ENCODE measurements at places on chromosomes 2 and 18.

GRCh38 chr2:167209784-167210183, 321.5 kb downstream of the XIRP2 start:
- no peak for DNase-seq

DNA sequence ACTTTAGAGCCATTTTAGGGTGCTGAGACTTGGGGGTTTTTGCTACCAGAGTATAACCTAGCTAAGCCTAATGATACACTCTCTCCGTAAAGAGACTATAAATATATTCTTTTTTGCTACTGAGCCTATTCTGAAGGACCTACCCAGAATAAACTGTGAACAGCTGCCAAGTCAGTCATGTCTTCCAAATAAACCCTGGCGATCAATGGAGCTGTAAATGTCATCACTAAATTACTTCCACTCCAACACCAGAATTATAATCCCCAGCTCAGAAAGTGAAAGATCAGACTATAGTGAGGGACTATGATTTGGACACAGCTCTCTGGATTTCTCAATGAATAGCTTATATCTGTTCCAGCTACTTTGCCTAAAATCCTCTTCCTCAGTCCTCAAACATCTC, 178.9 kb downstream of the METTL4 start:
- DNase-seq: no peak

DNA sequence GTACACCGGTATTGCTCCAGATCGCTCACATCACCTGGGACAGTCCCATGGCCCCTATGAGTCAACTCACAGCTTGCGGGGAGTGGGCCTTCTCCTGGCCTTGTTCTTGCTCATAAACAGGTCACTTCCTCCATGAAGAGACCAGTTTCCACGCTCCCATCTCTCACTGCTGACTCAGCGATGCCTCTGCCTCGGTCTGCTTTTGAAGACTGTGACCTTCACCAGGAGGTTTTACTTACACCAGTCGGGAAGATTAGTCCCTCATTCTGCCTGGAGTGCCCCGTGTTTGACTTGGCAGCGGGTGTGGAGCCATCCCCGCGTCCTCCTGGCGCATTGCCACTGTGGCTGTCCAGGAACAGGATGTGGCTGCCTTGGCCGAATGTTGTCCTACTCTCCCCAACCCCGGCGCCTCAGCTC, 159.8 kb downstream of the RHBDD1 start:
- peak; percentile 24 for DNase-seq

- no peak for DNase-seq
These were observed 49.2 kb downstream of the AAK1 start for GRCh38 chr2:69594341-69594740.

DNA sequence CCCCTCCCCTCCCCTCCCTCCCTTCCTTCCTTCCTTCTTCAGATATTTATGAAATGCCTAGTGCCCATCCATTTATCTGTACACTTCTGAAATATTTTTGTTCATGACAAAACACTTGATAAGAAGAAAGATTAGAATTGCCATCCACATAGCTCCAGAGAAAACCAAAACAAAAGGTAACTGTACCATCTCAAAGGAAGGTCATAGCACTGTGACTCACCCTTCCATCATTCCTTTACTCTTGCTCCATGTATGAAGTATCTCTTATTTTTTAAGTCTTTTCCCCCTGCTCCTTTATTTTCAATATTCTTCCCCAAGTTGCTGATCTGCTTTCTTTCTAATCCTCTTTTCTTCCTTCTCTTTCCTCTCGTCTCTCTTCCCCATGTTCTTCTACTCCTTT, 9.9 kb downstream of the CNTNAP5 start:
- DNase-seq: no peak

DNA sequence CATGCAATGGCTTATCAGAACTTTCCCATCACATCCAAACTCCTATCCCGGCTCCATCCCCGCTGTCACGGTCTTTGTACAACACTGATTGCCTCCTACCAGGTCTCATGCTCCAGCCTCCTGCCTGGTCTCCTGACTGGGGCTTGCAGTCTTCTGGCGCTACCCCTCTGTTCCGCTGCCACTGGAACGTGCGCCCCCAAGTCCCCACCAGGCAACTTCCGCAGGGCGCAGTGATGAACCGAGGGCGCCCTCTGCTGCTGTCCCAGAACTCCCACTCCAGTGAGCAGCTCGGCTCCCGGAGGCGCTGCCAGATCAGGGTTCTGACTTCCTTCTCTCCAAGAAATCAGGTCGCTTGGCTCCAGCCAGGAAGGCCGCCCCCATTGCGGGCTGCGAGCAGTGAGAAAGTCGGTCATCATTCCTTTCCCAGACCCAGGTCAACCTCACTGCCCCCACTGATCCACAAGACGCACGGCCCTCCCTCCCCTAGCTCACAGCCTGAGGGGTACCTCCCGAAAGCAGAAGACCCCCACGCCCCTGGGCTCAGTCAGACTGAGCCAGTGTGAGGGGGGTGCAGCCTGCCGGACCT, 43.9 kb upstream of the RAB11FIP5 start:
- DNase-seq: peak; percentile 43

DNA sequence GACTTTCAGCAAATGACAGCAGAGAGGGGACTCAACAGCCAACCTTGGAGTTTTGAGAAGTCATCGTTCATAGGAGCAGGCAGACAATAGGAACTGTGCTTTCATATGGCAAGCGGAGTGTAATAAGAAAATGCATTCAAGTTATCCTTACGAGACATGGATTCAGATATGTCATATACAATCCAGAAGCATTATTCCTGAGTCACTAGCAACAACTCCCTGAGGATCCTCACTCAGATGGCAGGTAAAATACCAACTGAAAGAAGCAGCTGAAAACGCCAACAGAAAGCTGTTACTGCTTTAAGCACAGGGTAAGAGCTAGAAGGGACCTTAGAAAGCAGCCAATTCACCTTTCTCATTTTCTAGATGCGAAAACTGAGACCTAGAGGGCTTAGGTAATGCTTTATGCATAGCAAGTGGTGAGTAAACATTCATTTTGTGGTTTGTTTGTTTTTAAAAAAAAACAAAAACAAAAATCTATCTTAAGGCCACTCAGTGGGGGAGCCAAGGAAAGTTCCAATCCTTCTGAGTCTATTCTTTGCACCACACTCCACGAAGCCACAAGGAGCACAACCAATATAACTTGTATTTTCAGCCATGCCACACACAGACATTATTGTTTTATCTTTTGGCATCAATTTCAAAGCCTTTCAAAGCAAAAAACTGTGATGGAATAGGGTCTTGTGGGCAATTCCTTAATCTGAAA, 89.1 kb upstream of the RIOK3 start:
- no peak for DNase-seq

DNA sequence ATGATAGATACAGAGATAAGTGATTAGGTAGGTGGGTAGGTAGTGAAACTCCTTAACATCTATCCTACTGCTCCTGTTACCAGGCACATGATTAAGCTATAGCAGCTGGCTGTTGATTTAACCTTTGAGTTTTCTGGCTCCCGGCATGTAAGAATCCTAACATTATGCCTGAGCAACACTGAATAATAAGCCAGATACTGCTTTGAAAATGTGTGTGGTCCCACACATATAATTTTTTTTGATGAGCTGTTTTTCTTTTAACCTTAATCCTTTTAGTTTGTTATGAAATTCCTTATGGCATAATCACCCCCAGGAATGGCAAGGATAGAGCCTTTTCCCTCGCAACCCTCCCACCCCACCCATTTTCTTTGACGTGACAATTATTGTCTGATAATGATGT, 104.2 kb upstream of the NEUROD1 start:
- no peak for DNase-seq

- DNase-seq: no peak
These were observed 69.5 kb downstream of the GPD2 start for GRCh38 chr2:156505696-156506095.

- DNase-seq: no peak
These were observed 1.2 kb upstream of the HAAO start for GRCh38 chr2:42793334-42794270.

DNA sequence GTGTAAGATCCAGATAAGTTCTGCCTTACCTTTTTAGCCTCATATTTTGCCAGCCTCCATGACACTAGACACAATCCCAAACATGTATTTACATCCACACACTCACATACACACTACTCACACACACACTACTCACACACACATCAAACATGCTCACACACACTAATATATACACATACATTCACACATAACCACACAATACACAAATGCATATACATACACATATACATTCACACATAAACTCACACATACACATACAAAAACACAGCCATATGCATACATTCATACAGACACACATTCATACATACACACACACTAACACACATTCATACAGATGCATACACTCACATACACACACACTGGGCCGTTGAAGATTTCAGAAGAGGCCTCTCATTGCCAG, 109.5 kb downstream of the MAIP1 start:
- DNase-seq: no peak

GRCh38 chr2:120874888-120875275, 139.2 kb downstream of the GLI2 start:
- DNase-seq: no peak

DNA sequence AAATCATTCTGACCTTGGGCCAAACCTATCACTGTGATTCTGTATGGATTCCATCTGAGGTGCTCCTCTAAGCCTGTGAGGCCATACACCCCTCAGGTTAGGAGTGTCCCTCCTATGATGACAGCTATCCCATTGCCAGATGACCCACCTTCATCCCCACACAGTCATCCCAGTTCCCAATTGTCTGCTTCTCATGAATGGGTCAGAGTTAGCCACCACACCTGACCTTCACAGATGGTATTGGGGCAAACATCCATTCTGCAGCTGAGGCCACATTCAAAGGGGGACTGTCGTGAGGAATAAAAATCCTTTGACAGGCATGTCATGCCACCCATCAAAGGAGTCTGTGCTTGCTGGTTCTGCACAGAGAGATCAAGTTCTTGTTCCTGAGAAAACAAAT, 155.2 kb downstream of the AGPS start:
- no peak for DNase-seq

DNA sequence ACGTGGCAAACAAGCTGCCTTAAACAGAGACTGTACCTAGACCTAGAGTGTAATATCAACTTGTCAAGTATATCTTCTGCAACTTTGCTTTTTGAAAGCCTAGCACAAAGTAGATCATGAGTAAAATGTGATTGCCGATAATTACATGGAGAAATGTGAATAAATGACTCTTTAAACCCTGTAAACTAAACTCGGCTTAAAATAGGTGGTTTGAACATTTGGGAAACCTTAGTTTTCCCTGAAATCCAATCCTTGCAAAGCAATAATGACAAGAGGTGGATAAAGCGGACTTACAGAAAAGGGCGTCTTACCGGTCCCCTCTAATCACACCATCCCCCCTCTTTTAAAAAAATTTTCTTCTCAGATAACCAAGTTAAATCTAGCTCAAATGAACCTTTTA, 549 bp upstream of the PSMD14 start:
- DNase-seq: no peak

- no peak for DNase-seq
These were observed 267.2 kb upstream of the FSIP2 start for GRCh38 chr2:185471441-185471840.

GRCh38 chr18:48853588-48853987, 97.2 kb downstream of the SMAD7 start:
- DNase-seq: no peak

- DNase-seq: no peak
These were observed 75.4 kb upstream of the CHRNA1 start for GRCh38 chr2:174839662-174840061.

DNA sequence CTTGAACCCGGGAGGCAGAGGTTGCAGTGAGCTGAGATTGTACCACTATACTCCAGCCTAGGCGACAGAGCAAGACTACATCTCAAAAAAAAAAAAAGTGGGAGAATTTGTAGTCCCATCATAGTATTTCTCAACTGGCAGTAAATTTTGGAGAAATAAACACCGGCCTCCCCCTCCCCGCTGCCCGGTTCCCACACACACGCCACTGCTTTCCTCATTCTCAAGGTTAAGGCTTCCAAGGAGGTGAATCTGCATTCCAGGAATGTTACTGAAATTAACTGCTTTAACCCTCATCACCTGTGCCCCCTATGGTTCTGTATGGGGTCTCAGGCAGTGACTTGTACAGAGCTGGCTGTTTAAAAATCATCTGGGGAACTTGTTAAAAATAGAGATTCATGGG, 49.9 kb downstream of the MRPL35 start:
- DNase-seq: no peak

- no peak for DNase-seq
These were observed 132.4 kb downstream of the MGAT5 start for GRCh38 chr2:134386310-134386709.

DNA sequence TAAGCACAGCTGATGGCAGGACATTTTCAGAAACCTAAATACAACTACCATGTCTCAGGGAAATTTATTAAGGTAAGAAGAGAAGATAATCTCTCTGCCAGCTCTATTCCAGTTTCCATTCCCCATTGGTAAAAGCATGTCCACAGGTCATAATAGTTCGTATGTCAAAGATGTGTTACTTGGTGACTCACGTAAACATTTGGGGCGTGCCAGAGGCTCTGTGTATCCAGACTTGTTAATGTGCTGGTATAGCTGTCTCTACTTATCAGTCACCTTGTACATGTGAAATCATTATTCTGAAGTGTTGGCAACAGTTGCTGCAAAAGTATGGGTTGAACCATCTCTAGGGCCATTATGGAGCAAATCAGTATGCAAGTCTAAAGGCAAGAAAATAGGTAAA, 1345.1 kb downstream of the SUCLG1 start:
- no peak for DNase-seq

GRCh38 chr2:19504400-19505198, 146.2 kb upstream of the OSR1 start:
- no peak for DNase-seq

GRCh38 chr2:203492965-203493364, 42.1 kb downstream of the RAPH1 start:
- DNase-seq: no peak

- DNase-seq: no peak
These were observed 20.4 kb upstream of the DAPL1 start for GRCh38 chr2:158774681-158775080.

DNA sequence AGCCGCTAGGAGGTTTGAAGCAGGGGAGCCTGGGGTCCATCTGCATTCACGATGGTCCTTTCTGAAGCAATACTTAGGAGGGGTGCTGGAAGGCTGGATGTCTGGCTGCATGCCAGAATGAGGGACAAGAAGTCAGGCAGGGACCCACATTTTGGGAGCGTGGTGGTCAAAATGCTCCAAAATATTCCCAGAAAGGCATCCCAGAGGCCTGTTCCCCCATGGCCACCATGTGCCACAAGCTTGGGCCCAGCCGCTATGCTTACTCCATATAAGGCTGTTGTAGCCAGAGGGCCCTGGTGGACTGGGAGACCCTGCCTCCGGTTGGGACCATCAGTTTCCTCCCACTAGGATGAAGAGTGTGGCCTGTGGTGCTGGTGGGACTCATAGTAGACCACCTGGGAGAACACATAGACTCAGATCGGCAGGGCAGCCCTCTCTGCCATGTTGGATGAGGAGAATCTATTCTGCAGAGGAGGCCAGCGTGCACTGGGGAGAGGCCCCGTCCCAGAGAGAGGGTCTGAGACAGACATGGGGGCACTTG, 3.6 kb upstream of the PROM2 start:
- DNase-seq: no peak

Data from fibroblast of the conjunctiva (primary cell).